Astrocyte of the cerebellum (primary cell): ENCODE measurements at places on chromosomes 11 and 22.
A peak's percentile ranks its signal among the peaks of the same experiment; 100 is the strongest.

GRCh38 chr11:23948851-23949250 lies 548.0 kb upstream of the LUZP2 start:
- no peak for DNase-seq

DNA sequence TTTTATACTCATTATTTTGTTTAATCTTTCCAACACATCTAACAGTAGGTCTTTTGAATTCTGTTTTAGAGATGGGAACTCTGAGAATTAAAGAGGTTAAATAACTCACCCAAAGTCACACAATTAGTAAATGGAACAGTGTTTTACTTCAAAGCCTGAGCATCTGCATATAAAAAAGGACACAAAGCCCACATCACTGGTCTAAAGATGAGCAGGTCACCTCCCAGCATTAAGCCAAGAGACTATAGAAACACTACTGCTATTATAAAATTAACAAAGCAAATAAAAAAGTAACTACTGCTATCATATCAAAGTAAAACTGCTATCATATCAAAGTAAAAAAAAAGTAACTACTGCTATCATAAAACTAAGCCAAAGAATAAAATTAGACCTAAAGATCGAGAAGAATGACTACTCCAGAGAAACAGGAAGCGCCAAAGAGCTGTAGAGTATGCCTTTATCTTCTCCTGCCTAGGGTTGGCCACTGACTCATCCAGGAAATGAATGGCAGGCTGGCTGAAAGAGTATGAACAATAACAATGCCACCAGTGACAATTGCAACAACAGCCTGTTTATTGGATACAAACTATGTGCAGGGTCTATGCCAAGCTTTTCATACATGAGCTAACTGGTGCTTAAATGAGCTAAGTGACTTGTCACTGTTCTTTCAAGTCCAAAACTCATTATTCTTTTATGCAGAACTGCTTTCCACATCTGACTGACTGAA lies 1153.0 kb upstream of the TENM4 start:
- DNase-seq, result peak; percentile 8

DNA sequence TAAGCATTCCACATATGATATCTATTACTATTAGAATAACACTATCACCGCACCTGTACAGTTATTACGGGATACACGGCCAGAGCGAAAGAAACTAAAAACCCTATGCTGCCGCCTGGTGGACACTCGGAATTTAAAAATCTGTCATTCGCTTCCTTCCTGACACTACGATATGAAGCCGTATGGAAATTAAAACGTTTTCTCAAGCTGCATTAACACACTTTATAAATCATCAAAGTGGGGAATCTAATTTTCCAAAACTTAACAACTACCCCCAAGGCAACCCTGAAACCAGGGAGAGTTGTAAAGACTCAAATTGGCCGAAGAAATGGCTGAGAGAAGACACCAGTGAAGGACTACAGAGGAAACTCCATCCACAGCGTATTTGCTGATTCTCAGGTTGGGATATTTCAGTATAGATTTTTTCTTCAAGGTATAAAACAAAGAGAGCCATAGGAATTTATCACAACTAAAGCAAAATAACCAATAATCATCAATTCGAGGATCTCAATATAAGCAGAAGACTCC lies 1.4 kb downstream of the CCDC73 start:
- DNase-seq, result peak; percentile 15

DNA sequence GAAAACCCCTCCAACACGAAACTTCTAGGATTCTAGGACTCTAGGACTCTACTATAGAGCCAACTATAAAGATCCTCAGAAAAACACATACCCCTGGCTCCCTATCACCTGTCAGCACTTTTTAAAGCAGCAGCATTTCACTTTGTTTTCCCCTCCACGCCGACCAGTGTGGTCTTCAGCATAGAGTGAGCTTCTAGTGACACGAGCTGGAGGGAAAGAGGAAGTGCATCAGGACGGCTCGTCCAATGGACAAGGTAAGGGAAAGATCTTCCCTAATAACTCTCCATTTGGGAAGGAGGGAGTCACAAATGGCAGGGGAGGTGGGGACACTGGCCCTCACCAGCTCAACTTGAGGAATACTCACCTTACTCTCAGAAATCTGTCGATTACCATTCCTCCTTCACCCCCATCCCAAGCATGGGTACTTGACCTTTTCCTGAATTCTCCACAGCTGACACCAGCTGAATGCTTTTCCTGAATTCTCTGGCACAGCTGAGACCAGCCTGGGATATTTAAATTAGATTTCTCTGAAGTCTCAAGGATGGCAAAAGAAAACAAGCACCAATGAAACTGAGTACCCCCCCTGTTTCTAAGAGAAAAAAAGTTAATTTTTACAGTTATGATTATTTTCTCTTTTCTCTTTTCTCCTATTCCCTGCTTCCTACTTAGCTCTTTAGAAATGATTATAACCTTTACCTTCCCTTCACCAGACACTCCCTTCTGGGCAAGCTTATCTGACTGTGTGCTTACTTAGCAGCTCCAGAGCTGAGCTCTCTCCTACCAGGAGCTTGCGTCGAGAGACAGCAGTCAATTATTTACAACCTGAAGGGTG lies 33.3 kb upstream of the NNMT start:
- peak; percentile 40 for DNase-seq

- peak; percentile 49 for DNase-seq
Measured at GRCh38 chr11:44927174-44927661, 23.5 kb downstream of the TP53I11 start.

DNA sequence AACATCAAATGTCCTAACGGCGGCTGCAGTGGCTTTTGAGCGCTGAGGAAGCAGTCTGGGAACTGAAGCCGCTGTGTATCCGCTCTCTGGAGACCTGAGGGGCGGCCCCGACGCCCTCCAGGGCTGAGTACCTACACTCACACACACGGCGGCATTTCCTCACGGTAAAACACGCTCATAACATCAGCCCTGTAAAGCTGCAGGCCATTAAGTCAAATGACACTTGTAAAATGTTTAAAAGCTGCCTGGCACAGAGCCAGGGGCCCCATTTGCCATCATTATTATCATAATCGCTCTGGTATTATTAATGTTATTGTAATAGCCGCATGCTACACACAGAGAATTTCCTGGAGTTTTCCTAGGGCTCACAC lies 5.1 kb downstream of the CARS1 start:
- no peak for DNase-seq

- DNase-seq, result no peak
Measured at GRCh38 chr22:24187731-24188644, 6.7 kb downstream of the SUSD2 start.
